Pancreas (tissue), 10 donors: ENCODE measurements at places on chromosomes 3 and 15.
A peak's percentile ranks its signal among the peaks of the same experiment; 100 is the strongest.

DNA sequence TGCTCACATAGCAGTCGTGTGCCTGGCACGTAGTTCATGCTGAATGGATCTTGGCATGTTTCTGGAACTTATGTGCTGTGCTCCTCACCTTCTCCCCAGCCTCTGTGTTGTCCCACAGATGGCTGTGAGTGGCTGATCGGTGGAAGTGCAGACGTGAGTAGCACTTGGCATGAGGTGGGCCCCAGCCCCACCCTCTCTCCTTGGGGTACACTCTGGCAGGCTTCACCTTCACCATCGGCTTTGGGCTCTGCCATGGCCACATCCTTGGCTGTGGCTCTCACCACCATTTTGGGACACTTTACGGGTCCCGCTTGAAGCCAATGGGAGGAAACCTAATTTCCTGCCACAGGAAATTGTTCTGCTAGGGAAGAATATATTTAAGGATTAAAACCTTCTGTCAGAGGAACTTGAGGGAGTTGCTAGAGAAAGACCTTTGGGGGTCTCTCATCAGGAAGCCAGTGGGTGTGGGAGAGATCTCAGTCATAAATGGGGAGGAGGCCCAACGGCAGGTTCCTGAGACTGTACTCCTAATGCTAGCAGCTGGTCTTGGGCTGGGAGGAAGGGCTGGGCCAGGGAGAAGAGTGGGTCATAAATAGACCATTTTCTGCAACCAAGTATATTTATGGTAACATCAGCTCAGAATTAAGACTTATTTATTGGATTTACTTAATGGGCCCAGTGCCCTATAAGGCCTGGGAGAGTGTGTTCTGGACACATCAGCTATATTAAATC lies 92.3 kb downstream of the SMAD3 start:
- no peaks in the 10 kb centered on the region for H3K4me1 ChIP-seq
- no peak overlapping the region for H3K27ac ChIP-seq
- H3K4me3 ChIP-seq, result no peak overlapping the region
- DNase-seq, result no peak
- no peaks in the 10 kb centered on the region for H3K27me3 ChIP-seq

DNA sequence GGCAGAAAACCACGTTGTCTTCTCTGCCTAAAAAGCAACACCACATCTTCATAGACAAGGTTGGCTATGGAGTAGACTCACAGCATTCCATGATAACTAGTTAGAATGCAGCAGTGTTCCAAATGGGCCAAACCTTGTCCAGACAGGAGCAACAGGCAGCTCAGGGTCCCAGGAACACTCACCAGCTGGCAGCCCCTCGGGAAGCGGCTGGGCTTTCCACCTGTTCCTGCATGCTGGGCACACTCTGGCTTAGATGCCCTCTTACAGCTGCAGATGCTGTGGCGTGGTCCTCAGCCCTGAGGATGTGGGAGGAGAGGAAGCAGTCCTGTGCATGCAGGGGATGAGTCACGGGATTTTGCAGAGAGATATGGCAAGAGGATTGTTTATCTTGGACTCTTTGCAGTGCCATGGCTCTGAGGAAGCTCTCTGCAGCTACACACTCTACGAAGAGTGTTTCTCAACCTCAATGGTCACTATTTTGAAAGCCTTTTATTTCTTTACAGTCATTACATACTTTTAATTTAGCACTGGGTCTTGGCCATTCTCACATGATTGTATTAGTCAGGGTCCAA lies 11.3 kb downstream of the NRROS start:
- H3K4me3 ChIP-seq, result no peak overlapping the region
- no peaks in the 10 kb centered on the region for H3K27me3 ChIP-seq
- H3K27ac ChIP-seq, result no peak overlapping the region
- no peak for DNase-seq

- no peaks in the 10 kb centered on the region for H3K27me3 ChIP-seq
- H3K4me1 ChIP-seq, result no peaks in the 10 kb centered on the region
- no peaks in the 10 kb centered on the region for H3K36me3 ChIP-seq
- no peak overlapping the region for H3K27ac ChIP-seq
Observed at GRCh38 chr3:4320096-4320911, 17.1 kb downstream of the SETMAR start.

DNA sequence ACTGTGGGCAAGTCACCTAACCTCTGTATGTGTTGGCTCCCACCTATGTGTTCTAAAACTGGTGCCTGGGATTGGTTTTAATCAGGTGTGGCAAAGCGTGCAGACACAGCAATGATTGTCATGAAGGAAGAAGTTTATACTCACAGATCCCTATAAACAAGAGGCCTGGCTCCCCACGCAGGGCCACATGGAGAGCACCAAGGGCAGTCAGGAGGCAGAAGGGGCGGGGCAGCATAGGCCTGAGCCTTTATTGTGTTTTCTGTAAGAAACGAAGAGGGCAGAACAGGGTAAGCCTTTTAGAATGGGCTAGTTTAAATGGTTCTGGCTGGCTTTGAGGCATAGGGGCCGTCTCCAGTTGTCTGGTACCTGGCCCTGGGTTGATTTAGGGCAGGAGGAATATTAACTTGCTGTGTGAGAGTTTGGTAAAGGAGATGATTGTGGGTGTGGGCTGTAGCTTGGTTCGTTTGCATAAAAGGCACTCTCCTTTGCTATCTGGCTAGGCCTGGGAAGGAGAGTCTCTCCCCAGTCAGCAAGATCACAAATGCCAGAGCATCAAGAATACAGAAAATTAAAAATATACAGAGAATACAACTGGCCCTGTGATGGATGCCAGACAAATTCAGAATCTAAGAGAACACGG lies 2.2 kb upstream of the FBXW12 start:
- DNase-seq, result no peak
- no peaks in the 10 kb centered on the region for H3K36me3 ChIP-seq
- no peaks in the 10 kb centered on the region for H3K27me3 ChIP-seq
- H3K4me1 ChIP-seq, result peaks cover 13% of the 10 kb centered on the region

DNA sequence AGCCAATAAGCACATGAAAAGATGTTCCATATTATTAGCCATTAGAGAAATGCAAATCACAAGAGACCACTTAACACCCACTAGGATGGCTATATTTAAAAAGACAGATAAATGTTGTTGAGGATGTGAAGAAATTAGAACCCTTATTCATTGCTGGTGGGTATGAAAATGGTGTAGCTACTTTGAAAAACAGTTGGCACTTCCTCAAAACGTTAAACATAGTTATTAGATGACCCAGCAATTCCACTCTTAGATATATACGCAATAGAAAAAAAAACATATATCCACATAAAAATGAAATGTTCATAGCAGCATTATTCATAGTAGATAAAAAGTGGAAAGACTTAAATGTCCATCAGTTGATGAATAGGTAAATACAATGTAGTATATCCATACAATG lies 47.1 kb upstream of the TERB2 start:
- H3K27me3 ChIP-seq, result no peaks in the 10 kb centered on the region

DNA sequence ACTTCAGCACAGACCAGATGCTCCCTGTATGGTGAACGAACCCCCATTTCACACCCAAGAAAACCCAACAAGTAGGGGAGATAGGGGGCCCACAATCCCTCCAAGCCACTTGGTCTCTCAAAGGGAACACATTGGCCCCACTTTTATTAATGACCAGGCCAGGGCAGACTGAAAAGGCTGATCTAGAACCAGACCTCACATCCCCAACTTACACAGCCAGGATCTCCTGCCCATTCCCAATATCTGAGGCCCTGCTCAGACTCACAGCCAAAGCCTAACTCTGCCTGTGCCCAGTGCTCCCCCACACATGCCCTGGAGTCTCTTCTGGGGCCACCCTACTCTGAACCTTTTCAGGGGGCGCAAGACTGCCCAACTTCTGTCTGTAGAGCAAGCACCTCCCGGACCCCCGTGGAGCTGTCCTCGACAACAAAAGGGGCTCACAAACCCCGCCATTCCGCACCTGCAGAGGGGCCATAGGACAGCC lies 1.8 kb downstream of the PLXNB1 start:
- H3K4me3 ChIP-seq, result peak overlapping the region; percentile 68
- peaks cover 9% of the 10 kb centered on the region for H3K36me3 ChIP-seq
- no peak for DNase-seq

- no peak overlapping the region for H3K4me3 ChIP-seq
- no peak overlapping the region for H3K27ac ChIP-seq
- H3K36me3 ChIP-seq, result no peaks in the 10 kb centered on the region
- no peaks in the 10 kb centered on the region for H3K27me3 ChIP-seq
Observed at GRCh38 chr3:126338790-126339288, 18.4 kb downstream of the KLF15 start.
